Activated CD8-positive, alpha-beta memory T cell treated with anti-CD3 and anti-CD28 coated beads, Interleukin-2, amount 50 U/mL, for 48 hours (primary cell): ENCODE measurements at places on chromosomes 3 and 15.
A peak's percentile ranks its signal among the peaks of the same experiment; 100 is the strongest.

DNA sequence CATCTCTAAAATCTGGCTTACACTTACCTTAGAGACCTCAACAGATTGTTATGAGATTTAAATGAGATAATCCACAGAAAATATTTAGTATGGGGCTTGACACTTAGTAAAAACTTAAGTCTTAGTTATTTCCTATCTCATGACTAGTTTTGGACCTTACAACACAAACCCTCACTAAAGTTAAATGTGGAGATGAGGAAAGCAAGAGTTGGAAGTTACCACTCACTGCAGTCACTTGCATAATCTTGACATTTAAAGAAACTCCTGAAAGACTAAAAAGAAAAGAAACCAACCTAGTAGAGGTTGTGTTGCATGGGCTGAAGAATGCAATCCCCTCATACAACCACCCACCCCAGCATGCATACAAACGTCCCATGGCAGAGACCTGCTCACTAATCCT is 40.1 kb downstream of the ITGB5 start:
- no peak for DNase-seq

DNA sequence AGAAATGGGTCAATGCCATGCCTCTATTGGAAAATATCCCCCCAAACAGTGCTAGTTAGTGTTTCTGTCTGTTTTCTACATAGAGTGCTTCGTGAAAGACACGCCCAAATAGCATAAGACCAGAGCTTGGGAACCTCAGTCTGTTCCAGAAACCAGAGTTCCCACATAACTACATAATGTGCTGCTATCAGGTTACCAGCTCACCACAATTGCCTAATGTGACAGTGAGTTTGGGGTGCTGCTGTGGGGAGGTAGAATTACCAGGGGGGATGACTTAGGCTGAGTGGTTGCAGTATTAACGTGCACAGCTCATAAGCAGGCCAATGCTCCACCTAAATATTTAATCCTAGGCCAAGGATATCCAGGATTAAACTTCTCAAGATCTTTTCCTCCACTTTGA is 39.2 kb downstream of the DUT start:
- DNase-seq, result no peak

DNA sequence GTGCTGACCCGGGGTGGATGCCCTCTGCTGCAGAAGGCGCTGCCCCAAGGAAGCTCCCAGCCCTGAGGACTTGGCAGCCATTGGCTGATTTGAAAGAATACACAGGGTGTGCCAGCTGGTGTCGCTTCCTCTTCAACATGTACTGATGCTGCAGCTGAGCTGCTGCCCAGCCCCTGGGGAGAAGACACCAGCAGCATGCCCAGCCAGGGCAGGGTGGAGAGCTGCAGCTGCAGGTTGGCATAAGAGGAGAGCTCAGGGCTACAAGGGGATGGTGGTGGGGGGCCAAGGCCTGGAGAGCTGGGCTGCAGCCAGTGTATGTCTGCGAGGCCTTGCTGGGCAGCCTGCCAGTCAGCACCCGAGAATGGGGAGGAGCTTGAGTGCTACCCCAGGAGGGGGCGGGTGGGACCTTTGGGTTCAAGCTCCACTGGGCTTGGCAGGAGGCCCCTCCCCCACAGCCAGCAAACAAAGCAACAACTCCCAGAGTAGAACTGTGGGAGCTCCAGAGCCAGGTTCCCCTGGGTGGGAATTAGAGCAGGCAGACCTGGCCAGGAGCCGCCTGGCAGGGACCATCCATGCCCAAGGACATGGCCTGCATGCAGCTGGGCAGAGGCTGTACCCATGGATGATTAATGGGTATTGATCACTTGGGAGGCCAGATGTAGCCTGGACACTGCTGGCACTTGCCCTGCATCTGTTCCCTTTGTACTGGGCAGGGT is 9.2 kb upstream of the SEMA4B start:
- DNase-seq, result peak; percentile 62

DNA sequence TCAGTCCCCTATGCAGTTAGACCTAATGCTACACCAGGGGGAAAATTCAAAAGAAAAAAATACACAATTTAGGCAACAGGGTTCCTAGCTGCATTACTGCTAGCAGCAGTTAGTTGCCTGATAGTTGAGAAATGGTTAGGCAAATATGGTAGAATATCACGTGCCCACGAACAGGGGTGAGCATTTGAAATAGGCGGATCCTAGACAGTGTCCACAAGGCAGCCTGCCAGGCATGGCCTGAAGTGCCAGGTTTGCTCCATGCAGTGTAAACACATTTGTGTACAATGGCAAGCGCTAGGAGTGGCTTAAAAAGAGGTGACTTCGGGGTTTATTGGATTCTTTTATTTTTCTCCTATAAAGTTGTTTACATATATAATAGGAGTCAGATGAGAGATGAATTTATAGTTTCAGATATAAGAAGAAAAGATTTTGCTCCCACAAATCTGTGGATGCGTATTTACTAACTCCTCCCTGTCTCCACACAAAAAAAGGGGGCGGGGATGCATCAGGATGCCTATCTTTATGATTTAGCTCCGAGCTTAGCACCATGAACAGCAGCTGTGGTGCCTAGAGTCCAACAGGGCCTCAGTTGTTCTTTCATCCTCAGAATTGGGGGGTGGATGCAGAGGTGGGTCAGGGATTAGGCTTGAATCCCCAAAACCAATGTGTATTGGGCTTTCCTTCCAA is 3.9 kb upstream of the TGM4 start:
- DNase-seq, result no peak

GRCh38 chr3:22582266-22582665 is 620.9 kb upstream of the UBE2E2 start:
- DNase-seq, result no peak

DNA sequence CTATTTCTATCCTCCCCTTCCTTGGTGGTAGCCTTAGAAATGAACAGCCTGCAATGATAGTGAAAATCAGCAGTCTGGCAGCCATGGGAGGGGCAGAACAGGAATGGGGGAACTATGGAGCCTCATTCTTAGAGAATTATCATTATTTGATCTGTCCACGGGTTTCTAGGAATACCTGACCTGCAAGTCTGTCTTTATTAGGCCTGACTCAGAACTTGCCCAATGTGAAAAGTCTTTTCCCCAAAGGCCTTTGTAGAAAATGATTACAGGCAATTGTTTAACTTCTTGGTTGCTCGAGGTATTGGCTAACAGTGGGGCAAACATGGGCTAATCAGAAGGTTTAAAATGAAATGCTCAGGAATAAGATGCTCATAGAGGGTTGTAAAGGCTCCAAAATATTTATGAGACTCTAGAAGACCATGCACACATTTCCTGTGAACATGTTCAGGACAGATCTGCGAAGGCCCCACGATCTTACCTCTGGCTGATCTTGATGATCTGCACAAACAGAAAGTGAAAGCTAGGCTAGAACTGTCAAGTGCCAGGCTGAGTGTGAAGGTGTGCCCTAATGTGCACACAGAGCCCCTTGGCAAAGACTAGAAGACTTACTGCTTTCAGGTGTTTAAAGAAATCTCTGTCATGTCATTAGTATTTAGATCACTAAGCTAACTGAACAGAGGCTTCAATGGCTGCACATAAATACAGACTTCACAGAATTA is 39.6 kb upstream of the LAMP3 start:
- no peak for DNase-seq

GRCh38 chr3:143109861-143110260 is 9.7 kb upstream of the CHST2 start:
- no peak for DNase-seq

- no peak for DNase-seq
Observed at GRCh38 chr15:48940508-48940907, 23.2 kb downstream of the SHC4 start.

DNA sequence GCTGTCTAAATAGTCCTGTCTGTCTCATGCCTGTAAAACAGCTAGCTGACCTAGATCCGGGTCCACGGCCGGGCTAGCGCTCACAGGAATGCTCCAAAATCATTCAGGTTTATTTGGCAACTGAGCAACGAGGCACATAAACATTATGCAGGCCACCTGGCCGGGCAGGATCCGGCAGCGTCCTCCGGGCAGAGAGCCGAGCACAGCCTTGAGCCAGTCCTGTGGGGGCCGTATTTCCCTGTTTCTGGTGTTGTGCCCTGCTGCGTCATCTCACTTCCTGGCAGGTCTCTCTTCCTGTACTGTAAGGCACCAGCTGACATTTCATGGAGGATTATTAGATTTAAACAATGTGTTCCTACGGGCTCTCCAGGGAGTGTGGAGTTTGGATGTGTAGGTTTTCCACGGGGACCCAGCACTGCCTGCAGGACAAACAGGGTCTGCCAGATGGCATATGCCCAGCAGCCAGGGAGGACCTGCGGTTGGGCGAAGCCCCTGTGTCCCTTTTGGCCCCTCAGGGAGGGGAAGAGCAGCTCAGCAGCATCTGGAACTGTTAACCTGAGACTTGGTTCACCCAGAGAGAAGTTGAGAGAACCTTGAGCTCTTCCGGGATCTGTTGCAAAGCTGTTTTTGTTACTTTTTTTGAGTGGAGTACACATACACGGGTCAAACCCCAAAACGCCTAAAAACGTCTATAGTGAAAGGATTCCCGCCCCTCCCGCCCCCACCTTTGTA is 16.6 kb upstream of the LRRK1 start:
- no peak for DNase-seq

GRCh38 chr3:105533960-105534359 is 167.3 kb downstream of the ALCAM start:
- no peak for DNase-seq

DNA sequence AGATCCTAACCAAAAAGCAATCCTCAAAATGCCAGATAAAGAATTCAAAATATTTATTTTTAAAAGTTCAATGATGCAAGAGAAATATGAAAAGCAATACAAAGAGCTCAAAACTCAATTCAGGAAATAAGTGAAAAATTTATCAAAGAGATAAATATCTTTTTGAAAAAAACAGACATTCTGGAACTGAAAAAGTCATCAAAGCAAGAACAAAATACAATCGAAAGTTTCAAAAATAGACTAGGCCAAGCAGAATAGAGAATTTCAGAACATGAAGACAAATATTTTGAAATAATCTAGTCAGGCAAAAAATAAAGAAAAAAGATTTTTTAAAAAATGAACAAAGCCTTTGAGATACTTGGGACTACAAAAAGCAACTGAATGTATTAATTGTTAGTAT is 83.4 kb upstream of the STT3B start:
- DNase-seq, result no peak

GRCh38 chr3:98901119-98901391 is 440 bp downstream of the DCBLD2 start:
- no peak for DNase-seq

GRCh38 chr3:29144361-29144760 is 136.5 kb upstream of the RBMS3 start:
- DNase-seq, result no peak

DNA sequence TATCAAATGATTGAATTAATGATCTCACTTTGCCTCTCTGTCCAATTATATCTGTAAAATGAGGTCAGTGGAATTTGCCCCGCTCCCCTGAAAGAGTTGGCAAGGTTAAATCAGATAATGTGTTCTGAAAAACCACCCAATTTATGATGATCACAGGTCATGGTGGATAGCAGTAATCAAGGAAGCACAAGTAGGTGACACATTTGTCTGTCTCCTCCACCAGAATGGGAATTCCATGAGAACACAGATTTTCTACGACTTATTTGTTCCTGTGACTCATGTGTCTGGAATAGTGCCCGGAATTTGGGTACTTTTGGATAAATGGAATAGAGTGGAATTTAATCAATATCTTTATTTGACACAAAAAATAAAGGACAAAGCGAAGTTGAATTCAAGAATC is 220.9 kb upstream of the SUCLG2 start:
- DNase-seq, result no peak

DNA sequence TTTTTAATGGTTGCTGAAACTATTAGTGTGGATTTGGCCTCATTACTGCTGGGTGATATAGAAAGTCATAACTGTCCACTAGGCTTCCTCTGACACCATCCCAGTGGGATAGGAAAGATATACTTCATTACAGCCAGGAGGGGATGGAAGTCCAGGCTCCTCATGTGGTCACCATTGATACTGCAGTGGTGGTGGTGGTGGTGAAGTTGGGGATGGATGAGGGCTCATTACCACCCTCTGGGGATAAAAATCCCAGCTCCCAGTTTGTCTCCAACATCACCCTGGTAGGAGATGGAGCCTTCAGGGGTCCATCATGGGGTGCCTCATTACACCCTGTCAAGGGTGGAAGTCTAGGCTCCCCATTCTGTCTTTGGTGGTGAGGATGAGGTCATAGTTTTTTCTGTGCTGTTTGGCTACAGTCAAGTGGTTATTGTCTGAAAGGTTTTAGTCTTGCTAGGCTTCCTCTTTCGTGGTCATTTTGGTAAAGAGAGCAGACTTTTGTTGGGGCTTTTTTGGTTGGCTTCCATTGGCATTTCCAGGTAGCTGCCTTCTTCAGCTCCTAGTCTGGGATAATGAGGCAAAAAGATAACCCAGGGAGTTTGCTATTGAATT is 30.1 kb upstream of the FILIP1L start:
- DNase-seq, result no peak

DNA sequence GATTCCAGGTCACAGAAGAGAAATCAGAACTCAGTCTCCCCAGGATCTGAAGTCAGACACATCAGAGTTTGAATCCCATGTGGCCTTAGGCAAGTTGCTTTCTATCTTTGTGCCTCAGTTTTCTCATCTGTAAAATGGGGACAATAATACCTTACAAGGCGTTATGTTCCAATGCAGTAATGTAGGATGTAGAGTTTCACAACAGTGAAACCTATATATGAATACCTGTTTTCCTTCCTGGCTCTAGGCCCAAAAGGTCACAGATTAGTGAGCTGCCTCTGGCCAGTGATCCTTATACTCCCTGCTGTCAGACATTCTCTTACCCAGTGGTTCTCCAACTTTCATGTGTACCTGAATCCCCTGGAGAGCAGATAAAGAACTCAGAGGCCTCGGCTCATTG is 72.9 kb upstream of the OXTR start:
- DNase-seq, result no peak

DNA sequence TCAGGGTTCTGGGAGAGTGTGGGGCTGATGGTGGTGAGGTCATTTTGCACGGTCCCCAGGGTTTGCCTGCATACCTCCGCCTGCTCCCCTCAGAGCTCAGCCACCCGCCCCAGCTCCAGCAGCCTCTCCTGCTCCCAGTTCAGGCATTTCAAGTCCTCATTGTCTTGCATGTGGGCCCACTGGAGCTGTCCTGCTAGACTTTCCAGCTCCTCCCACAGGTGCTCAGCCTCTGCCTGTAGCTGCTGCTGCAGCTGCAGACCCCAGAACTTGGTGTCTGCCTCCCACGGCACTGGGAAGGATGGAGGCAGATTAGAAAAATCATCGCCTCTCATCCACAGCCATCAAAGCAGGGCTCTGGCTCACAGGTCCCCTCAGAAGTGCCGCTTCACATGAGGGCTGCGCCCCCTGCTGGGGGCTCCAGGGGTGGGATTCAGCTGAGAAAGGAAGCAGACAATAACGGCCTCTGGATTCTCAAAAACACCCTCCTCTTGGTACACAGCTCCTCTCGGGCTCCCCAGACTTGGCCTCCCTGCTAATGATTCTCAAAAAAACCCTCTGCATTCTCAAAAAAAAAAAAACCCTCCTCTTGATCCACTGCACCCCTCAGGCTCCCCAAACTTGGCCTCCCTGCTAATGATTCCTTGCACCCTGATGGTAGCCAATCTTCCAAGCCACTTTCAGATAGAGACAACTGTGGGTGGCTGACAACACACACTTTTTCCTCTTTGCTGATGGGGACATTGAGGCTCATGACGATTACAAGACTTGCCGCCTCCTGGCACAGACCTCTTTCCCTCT is 89.3 kb upstream of the C2CD4B start:
- peak; percentile 91 for DNase-seq
